Activated gamma-delta T cell treated with Interleukin-2 at 50 U/mL for 16 hours (primary cell): ENCODE measurements at places on chromosomes 11 and 22.
A peak's percentile ranks its signal among the peaks of the same experiment; 100 is the strongest.

GRCh38 chr11:61999141-61999975, 31.9 kb upstream of the FTH1 start:
- no peak for DNase-seq

GRCh38 chr11:68440224-68440623, 20.3 kb upstream of the PPP6R3 start:
- no peak for DNase-seq

- no peak for DNase-seq
Measured at GRCh38 chr11:131713529-131714134, 343.2 kb downstream of the NTM start.

DNA sequence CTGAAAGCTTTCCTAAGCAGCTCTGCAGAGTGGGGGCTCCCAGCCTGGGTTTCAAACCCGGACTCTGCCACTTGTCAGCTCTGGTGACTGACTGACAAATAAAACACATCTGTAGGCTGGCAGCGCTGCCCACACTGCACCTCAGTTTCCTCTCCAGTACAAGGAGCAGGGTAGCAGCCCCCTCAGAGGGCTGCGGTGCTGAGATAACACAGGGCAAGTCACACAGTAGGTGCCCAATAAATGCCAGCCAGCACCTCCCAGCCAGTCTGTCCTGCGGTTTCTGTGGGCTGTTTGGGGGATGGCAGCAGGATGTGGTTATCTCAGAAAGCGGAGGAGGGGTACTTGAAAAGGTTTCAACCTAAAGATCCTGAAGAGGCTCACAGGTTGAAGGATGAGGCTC, 1.5 kb downstream of the SYT12 start:
- DNase-seq: peak; percentile 24

- peak; percentile 64 for DNase-seq
Measured at GRCh38 chr22:37627545-37627944, 11.9 kb upstream of the SH3BP1 start.
